ENCODE measurements at places on chromosomes 3 and 15.

GRCh38 chr3:186213946-186214345 is 105.1 kb upstream of the ETV5 start:
- DNase-seq = no peak

DNA sequence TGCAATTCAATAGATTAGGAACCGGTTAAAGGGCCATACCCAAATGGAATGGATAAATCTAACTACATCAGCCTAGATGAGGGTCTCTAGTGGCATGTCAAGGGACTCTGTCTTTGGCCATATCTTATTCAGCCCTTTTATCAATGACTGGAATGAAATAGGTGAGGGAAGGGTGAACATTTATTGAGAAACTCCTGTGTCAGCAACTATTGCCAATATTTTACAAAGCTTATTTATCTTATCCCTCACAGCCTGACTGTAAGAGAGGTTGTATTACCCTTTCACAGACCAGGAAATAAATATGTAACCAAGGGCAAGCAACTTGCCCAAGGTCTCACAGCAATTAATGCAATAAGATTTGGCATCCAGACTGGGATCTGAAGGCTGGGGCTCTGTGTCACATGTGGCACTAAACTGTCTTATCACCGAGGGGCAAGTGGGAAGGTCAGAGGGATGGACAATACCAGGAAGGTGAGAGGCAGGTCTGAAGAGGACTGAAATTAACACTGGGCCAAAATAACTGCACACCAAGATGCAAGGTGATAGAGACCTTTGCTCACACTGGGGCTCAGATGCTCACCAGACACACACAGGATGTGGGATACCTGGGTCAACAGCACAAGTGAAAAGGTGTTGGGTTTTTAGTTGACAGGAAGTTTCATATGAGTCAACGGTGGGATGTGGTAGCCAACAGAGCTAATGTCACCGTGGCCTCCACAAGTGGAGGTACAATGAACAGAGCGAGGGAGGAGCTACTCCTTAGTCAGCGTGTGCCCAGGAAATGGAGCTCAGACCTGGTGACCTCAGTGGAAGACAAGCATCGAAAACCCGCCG is 261.3 kb downstream of the RPLP1 start:
- DNase-seq = peak; percentile 46

DNA sequence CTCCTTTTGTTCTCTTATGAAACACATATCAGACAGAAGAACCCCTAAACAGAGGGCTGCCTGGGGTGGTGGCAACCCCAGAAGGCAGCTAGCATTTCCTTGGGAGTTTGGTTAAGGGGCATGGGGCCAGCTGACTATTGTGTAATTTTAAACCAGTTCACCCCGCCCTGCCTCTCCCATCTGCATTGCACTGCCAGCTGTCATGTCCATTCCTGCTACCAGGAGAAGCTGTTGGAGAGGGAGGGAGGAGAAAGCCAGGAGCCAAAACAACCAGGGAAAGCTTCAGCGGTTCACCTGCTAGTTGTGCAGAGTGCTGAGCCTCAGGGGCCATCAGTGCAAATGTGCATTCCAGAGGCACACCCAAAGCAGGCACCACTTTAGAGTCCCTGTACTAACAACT is 47.6 kb upstream of the ATP1B3 start:
- DNase-seq = no peak

GRCh38 chr3:194443901-194444300 is 42.9 kb downstream of the ATP13A3 start:
- DNase-seq = no peak

DNA sequence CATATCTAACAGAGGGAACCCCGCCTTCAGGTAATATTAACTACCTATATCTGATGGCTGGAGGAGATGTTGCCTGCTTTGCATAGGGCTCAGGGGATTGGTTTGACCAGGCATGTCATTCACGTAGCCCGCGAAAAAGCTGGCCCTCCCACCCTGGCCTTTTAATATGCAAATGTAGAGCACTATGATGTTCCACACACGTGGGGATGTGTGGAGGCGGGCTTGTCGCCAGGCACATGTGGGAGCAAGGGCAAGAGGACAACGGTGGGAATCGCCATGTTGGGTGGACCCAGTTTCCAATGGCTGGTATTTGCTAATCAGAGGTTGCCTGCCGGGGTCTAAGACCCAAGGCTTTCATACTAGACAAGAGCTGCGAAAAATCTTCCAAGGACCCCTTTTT is 469.8 kb downstream of the ZPLD1 start:
- DNase-seq = no peak

GRCh38 chr3:56775445-56775837 is 26.3 kb downstream of the ARHGEF3 start:
- DNase-seq = no peak

GRCh38 chr15:39115379-39116057 is 465.4 kb upstream of the THBS1 start:
- DNase-seq = no peak

DNA sequence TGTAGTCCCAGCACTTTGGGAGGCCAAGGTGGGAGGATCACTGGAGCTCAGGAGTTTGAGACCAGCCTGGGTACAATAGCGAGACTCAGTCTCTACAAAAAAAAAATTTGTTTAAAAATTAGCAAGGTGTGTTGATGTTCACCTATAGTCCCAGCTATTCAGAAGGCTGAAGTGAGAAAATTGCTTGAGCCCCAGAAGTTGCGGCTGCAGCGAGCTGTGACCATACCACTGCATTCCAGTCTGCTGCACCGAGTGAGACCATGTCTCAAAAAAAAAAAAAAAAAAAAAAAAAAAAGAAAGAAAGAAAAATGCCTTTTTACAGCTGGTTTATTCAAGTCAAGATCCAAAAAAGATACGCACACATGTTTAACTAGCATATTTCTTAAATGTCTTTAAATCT is 17.0 kb upstream of the MUC20 start:
- DNase-seq = no peak

DNA sequence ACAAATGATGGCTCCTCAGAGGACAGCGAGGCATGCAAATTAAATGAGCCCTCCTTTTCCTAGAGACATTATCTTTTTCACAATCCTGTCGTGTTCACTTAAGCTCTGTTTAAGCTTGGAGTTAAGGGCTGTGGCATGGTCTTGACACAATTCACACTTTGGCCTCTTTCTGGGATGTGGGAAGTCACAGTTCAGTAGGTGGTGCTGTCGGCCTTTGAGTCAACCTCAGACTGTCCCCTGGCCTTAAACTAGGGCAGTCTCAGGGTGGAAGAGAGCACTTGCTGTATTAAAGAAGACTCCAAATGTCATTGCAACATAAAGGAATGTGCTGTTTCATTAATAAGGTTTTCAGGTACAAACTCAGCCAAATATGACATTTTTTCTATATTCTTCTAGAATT is 351.0 kb downstream of the MCTP2 start:
- DNase-seq = no peak

DNA sequence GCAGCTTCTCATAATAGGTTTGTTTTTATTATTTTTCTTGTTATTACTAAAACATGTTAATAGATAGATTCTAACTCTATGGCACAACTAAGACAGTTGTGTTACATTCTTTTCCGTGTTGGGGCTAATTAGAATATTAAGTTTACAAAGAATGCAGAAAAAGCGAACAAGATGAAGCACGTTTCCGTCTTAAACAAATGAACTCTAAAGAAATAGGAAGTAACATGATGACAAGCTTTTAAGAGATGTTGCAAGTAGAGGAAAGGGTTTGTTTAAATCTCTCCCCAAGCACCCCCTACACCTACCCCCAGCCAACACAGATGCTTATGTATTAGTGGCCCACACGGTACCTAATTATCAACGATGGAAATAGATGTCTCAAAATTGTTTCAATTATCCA is 207.1 kb downstream of the TP63 start:
- no peak for DNase-seq

DNA sequence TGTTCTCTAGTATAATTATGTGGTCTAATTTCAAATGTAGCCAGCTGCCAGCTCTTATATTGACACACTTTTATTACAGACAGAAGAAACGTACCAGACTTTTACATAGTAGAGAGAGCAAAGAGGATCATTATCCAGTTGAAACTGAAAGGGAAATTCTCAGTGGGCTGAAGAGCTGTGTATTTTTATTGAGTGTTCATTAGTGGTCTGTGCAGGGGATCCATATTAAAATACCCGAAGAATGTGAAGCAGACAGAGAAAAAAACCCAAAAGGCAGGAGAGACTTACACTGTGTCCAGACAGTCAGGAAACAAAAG is 41.3 kb downstream of the MYRIP start:
- no peak for DNase-seq

DNA sequence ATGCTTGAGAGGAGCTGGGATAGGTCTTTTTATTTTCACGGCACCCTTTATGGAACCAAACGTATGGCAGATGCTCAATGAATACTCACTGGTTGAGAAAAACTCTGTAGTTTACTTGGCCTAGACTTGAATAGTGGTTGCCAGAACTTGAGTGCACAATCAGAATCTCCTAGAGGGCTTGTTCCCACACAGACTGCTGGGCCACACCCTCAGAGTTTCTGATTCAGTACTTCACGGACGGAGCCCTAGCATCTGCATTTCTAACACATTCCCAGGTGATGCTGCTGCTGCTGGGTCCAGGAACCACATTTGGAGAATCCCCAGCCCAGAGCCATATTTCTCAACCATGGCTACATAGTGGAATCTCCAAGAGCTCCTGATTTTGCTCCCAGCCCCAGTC is 24.6 kb downstream of the CA12 start:
- DNase-seq = no peak

GRCh38 chr3:11717301-11717700 is 73.6 kb upstream of the VGLL4 start:
- DNase-seq = no peak

- DNase-seq = peak; percentile 11
Observed at GRCh38 chr3:57078344-57078634, 17.8 kb downstream of the SPATA12 start.

GRCh38 chr15:79977431-79978054 is 6.5 kb upstream of the BCL2A1 start:
- DNase-seq = no peak

GRCh38 chr3:170162630-170163029 is 18.9 kb downstream of the PHC3 start:
- DNase-seq = no peak

DNA sequence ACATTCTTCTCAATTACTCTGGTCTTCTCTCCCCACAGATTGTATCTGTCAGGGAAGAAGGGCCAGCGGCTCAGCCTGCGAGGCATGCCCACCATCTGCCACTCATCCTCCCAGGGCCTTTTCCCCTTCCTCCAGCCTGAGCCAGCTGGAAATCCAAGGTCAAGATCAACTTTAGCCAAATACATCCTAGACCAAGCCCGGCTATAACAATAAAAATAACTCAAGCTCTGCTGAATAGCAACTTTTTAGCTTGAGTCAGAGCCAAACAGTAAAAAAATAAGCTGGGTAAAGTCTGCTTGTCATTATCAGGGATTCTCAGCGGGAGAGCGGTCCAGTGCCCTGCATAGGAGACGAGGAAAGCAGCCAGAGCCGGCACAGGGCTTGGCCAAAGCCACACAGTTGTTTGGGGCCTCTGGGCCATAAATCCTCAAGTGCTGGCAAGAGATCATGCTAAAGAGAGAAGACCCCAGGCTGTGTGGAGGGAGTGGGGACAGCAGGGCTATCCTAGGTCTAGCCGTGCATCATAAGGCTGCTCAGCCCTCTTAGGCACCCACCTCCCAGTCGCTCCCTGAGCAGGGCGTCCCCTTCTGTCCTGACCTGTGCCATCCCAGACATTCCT is 76.2 kb upstream of the HERC1 start:
- DNase-seq = no peak

DNA sequence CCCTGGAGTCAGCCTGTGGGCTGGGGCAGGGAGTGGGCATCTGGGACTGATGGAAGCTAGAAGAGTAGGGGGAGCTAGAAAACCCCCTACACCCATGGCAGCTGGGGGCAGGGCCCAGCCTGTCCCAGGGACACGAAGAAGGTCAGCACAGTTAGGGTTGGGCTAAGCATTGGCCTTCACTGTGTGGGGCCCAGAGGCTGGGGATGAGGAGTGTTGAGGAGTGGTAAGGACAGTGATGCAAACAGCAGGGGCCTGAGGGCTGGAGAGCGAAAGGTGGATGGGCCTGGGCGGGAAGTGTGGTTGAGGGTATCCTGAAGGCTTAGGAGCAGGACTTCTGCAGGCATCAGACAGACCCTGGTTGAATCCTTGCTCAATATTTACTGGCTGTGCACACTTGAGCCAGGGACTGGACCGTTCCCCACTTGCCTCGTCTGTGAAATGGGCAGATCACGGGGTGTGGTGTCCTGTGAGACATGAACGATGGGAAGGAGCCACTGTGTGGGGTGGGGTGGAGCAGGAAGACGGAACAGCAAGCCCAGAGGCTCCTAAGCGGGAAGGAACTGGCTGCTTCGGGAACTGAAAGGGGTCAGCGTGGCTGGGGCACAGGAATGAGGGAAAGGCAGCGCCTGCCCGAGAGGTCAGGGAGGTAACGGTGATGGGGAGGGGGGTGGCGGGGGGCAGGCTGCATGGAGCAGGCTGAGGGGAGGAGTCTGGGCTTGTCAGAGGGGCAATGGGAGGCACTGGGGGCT is 7.3 kb downstream of the PRKCD start:
- no peak for DNase-seq

DNA sequence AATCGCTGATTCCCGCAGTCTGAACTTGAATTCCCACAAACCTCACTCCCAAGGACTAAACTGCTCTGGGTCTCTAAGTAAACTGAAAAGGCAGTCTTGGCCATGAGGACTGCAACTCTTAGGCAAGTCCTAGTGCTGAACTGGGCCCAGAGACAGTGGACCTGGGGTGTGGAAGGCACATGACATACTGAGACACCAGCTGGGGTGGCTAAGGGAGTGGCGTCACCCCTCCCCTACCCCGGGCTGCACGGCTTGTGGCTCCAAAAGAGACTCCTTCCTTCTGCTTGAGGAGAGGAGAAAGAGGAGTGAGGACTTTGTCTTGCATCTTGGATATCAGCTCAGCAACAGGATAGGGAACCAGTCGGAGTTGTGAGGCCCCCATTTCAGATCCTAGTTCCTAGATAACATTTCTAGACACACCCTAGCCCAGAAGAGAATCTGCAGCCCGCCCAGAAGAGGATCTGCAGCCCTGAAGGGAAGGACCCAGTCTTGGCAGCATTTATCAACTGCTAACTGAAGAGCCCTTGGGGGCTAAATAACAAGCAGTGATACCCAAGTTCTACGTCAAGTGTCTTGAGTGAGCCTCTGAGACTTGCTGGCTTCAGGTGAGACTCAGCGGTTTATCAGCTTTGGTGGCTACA is 110.7 kb upstream of the C3orf80 start:
- DNase-seq = no peak

- no peak for DNase-seq
Observed at GRCh38 chr3:72418244-72418643, 430.0 kb downstream of the SHQ1 start.

- no peak for DNase-seq
Observed at GRCh38 chr15:70102827-70103226, 5.1 kb upstream of the TLE3 start.

- DNase-seq = no peak
Observed at GRCh38 chr3:67487564-67488114, 166.8 kb downstream of the SUCLG2 start.

GRCh38 chr3:137121704-137122314 is 164.0 kb downstream of the IL20RB start:
- no peak for DNase-seq

All from stimulated activated CD8-positive, alpha-beta memory T cell treated with anti-CD3 and anti-CD28 coated beads, Interleukin-7, amount 100 ng/mL, for 1 hour (primary cell).